ENCODE measurements at places on chromosomes 2 and 18.
A peak's percentile ranks its signal among the peaks of the same experiment; 100 is the strongest.

GRCh38 chr18:75551071-75551470 lies 123.6 kb upstream of the SMIM21 start:
- no peaks in the 10 kb centered on the region for H3K27me3 ChIP-seq
- no peak overlapping the region for H3K4me3 ChIP-seq
- H3K4me1 ChIP-seq = no peaks in the 10 kb centered on the region
- H3K36me3 ChIP-seq = no peaks in the 10 kb centered on the region
- H3K27ac ChIP-seq = no peak overlapping the region
- no peak for DNase-seq

DNA sequence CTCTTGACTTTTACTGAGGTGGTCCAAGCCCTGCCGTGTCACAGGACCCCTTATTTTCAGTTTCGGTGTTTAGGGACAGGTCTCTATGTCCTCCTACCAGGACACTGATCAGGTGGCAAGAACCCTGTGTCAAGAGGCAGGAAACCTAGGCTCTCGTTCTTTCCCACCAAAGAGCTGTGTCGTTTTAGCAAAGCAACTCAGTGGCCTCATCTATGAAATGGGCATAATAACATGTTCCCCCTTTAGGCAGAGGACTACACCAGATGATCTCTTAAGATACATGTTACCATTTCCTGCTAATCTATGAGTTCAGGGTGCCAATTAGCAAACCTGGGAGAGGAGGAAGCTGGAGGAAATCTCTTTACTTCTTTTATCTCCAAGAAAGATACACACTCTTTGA lies 1.9 kb downstream of the RAB31 start:
- H3K36me3 ChIP-seq = no peaks in the 10 kb centered on the region
- peak overlapping the region; percentile 99 for H3K27ac ChIP-seq
- H3K4me1 ChIP-seq = no peaks in the 10 kb centered on the region
- peak overlapping the region; percentile 78 for H3K4me3 ChIP-seq
- no peak for DNase-seq
- H3K27me3 ChIP-seq = no peaks in the 10 kb centered on the region

DNA sequence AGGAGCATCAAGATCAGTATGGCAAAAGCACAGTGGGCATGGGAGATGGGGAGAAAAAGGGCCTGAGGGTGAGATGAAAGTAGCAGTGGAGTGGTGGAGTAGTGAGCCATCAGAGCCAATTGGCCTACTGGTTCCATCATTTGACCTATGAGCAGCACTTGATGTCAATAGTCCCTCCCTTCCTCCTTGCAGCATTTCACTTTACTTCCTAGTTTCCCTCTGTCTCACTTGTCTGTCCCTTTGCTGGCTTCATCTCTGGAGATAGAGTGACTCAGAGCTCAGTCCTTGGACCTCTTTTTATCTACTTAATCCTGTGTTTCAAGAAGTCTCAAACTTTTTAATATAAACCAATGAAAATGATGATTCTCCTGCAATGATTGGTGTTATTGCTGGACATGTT lies 32.1 kb downstream of the FBXO48 start:
- no peaks in the 10 kb centered on the region for H3K27me3 ChIP-seq
- DNase-seq = no peak
- H3K4me3 ChIP-seq = no peak overlapping the region
- H3K36me3 ChIP-seq = no peaks in the 10 kb centered on the region

GRCh38 chr2:173354582-173355131 lies at the start of gene CDCA7:
TSS of gene CDCA7 (plus strand) at chr2:173354872. CDS start at chr2:173354964, 92 bp downstream.
- no peaks in the 10 kb centered on the region for H3K36me3 ChIP-seq
- H3K4me1 ChIP-seq = peaks cover 11% of the 10 kb centered on the region
- DNase-seq = no peak

- no peaks in the 10 kb centered on the region for H3K4me1 ChIP-seq
- H3K4me3 ChIP-seq = no peak overlapping the region
- H3K27ac ChIP-seq = no peak overlapping the region
- no peaks in the 10 kb centered on the region for H3K27me3 ChIP-seq
- H3K36me3 ChIP-seq = no peaks in the 10 kb centered on the region
Observed at GRCh38 chr2:153870308-153870707, 1.4 kb upstream of the GALNT13 start.

- no peaks in the 10 kb centered on the region for H3K27me3 ChIP-seq
- H3K4me1 ChIP-seq = no peaks in the 10 kb centered on the region
- no peak overlapping the region for H3K27ac ChIP-seq
- DNase-seq = no peak
- H3K4me3 ChIP-seq = no peak overlapping the region
- H3K36me3 ChIP-seq = peaks cover 60% of the 10 kb centered on the region
Observed at GRCh38 chr2:85549826-85550225, 10.9 kb downstream of the MAT2A start.

DNA sequence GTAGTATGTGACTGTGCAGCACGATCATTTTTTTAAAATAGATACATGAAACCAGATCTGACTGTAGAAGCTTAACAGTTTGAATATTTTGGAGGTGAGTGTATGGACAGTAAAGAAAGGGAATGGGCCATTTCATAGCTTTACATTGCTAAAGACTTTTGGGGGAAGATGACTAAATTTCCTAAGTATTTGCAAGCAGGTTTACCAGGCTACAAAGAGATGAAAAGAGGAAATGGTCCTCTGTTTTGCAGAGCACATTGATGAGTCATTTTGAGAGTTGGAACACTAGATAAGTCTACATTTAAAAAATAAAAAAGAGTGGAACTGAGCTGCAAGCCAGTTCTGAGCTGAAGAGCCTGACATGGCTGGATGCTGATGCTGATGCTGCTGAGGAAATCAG lies 115.7 kb upstream of the LRATD1 start:
- H3K27ac ChIP-seq = no peak overlapping the region
- no peaks in the 10 kb centered on the region for H3K4me1 ChIP-seq
- H3K27me3 ChIP-seq = no peaks in the 10 kb centered on the region
- no peak for DNase-seq
- no peaks in the 10 kb centered on the region for H3K36me3 ChIP-seq
- no peak overlapping the region for H3K4me3 ChIP-seq

DNA sequence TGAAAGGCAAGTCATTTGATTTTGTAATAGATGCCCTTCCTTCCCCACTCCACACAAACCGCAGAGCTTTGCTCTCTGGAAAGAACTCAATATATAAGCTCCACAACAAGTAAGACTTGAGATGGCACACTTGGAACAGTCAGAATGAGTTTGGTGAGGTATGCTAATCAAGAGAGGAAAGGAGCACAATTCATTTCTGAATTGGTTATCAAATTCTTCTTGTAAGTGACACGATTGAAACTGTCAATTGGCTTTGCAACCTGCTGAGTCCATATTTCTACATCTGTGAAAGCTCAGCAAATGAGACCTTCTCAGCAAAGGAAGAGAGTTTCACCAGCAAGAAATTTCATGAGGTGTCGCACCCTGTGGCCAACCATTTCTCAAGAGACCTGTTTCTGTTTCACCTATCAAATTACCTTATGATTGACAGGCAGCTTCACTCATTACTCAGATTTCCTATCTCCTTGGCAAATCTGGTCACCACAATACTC lies 19.1 kb downstream of the CTLA4 start:
- DNase-seq = no peak
- H3K4me1 ChIP-seq = no peaks in the 10 kb centered on the region
- no peak overlapping the region for H3K27ac ChIP-seq
- H3K36me3 ChIP-seq = no peaks in the 10 kb centered on the region
- no peak overlapping the region for H3K4me3 ChIP-seq
- H3K27me3 ChIP-seq = no peaks in the 10 kb centered on the region

GRCh38 chr18:27688581-27688980 lies 488.3 kb downstream of the CDH2 start:
- H3K4me3 ChIP-seq = no peak overlapping the region
- H3K27ac ChIP-seq = no peak overlapping the region
- H3K4me1 ChIP-seq = no peaks in the 10 kb centered on the region
- H3K36me3 ChIP-seq = no peaks in the 10 kb centered on the region
- no peaks in the 10 kb centered on the region for H3K27me3 ChIP-seq
- DNase-seq = no peak

DNA sequence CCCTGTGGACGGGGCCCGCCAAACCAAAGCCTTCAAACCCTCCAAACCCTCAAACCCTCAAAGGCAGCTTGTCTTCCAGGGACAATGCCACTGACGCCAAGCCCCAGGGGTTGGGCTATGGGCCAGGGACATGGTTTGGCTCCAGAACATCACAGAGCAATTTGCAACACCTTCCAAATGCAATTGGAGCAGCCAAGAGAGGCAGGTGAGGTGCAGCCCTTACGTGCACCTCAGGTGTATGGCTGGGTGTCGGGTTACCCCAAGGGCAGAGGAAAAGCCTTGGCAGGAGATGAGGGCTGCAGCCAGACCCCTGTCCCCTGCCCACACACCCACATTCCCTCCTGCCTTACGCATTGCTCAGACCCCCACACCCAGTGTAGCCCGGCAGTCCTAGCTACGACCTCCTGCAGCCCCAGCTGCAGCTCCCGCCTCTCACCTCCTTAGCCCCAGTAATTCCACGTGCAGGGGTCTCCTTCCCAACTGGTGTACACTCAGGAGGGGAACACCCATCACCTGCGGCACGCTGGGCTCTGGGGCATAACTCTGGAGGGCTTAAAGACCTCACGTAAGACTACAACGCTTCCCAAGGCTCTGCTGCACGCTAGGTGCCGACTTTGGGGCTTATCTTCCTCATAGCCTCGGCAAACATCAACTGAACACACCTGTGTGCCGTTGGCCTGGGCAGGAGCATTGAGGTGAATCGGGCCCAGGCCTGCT lies 88.7 kb downstream of the TFCP2L1 start:
- peak overlapping the region; percentile 79 for H3K27ac ChIP-seq
- H3K4me3 ChIP-seq = no peak overlapping the region
- DNase-seq = no peak
- H3K4me1 ChIP-seq = peaks cover 6% of the 10 kb centered on the region

DNA sequence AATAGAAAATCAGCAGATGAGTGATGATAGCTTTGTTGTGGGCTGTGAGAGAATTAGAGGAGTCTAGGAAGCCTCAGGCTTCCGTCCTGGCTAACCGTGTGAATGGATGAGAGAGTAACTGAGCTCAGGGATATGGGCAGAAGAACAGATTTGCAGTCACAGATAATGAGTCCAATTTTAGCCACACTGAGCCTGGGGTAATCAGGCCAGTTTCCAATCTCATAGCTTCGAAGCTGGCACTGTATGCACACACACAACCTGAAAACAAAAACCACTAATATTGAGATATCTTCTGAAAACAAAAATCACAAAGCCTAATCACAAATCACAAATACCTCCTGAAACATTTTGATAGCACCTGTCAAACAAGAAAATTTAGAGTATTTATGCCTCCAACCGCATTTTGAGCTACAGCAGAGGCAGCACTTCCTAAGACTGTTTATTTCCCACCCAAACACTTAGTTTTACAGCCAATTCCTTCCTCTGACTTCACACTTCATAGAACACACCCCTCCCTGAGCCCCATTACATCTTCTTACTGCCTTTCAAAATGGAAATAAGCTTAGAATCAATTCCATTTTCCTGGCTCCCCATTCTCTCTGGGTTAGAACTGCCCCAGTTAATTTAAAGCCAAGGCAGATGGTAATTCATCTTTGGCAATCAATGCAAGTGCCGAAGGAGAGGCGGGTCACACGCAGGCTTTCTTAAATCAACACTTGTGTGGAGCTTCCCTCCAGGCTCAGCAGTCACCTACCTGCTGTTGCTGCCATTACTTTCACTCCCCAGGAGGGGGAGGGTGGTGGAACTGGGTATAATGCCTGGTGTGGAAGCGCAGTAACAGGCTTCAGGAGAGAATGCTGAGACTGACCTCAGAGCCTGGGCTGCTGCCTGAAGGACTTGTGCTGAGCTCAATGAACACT lies 18.9 kb downstream of the TTR start:
- no peaks in the 10 kb centered on the region for H3K27me3 ChIP-seq
- H3K27ac ChIP-seq = no peak overlapping the region
- no peaks in the 10 kb centered on the region for H3K4me1 ChIP-seq
- no peaks in the 10 kb centered on the region for H3K36me3 ChIP-seq

GRCh38 chr2:69209482-69209881 lies 177.5 kb downstream of the GFPT1 start:
- H3K27me3 ChIP-seq = no peaks in the 10 kb centered on the region
- no peak for DNase-seq
- peaks cover 20% of the 10 kb centered on the region for H3K4me1 ChIP-seq
- H3K36me3 ChIP-seq = no peaks in the 10 kb centered on the region
- no peak overlapping the region for H3K4me3 ChIP-seq

DNA sequence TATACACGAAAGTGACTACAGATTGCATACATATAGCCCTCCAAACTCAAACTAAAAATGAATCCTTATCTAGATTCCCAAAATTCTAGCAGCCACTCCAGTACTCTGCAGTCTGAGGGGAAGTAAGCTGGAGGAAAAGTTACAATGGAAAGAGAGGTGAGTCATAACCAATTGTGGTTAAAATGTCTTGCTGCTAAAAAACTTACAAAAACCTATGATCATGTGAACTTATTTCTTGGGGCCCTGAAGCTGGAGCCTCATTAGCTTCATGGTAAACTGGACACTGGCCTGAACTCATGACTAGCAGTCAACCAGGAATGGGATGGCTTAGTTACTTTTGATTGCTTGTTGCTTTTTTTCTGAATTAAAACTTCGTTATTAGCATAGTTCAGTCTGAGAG lies 175.9 kb downstream of the SLC4A3 start:
- no peaks in the 10 kb centered on the region for H3K27me3 ChIP-seq
- no peaks in the 10 kb centered on the region for H3K4me1 ChIP-seq
- no peak for DNase-seq
- H3K27ac ChIP-seq = no peak overlapping the region
- no peaks in the 10 kb centered on the region for H3K36me3 ChIP-seq

DNA sequence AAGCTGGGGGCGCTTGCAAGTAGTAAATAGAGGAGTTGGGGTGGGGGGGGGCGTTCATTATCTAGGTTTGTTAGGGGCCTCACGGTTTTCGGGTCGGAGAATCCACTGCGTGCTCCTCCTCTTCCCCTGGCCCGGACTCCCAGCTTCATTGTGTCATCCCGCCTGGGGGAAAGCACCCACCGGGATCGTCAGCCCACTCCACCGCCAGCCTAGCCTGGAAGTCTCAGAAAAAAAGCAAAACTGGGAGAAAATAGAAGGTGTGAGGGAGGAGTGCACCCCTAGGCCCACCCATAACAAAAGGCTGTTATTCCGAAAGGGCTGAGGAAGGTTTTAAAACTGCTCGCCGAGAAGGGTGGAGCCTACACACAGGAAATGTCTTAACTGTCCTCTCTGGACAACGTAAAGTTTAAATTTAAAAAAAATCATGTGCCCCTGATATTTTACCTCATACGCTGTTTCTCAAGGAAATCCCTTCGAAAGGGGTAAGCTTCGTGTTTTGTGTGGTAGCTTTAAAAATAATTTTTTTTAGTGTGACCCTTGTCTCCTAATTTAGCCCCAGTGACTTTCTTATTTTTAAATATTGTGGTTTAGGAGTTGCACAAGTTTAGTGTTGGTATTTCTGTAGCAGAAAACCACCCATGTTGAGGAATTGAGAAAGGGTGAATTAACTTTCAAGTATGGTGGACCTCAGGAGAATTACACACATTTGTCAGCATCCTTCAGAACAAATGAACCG lies 104.2 kb downstream of the SPTBN1 start:
- H3K4me1 ChIP-seq = peaks cover 26% of the 10 kb centered on the region
- peak; percentile 75 for DNase-seq
- no peaks in the 10 kb centered on the region for H3K36me3 ChIP-seq
- no peaks in the 10 kb centered on the region for H3K27me3 ChIP-seq

- H3K4me3 ChIP-seq = no peak overlapping the region
- no peak for DNase-seq
- H3K27ac ChIP-seq = no peak overlapping the region
- H3K36me3 ChIP-seq = no peaks in the 10 kb centered on the region
- no peaks in the 10 kb centered on the region for H3K27me3 ChIP-seq
- no peaks in the 10 kb centered on the region for H3K4me1 ChIP-seq
Observed at GRCh38 chr2:220628252-220628651, 943.9 kb downstream of the EPHA4 start.
